ENCODE measurements at places on chromosomes 1 and 21.

DNA sequence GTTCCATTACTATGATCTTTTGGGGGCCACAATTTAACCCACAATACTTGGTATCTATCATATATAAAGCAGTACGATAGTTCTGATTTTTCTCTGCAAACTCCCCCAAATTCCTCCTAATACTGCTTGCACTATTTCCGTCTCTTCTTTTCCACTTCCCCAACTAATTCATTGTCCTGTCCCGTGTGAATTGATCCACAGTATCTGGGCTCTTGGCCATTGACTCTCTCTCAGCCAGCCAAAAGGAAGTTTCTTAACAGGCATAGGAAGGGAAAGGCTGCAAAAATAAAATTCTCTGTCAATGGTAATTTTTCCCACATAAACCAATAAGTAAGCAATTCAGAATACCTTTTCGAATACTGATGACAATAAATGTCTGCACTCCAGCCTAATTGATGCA is 91.7 kb upstream of the DSCAM start:
- no peak for DNase-seq

- DNase-seq = no peak
Observed at GRCh38 chr1:41448821-41449220, 35.7 kb downstream of the EDN2 start.

DNA sequence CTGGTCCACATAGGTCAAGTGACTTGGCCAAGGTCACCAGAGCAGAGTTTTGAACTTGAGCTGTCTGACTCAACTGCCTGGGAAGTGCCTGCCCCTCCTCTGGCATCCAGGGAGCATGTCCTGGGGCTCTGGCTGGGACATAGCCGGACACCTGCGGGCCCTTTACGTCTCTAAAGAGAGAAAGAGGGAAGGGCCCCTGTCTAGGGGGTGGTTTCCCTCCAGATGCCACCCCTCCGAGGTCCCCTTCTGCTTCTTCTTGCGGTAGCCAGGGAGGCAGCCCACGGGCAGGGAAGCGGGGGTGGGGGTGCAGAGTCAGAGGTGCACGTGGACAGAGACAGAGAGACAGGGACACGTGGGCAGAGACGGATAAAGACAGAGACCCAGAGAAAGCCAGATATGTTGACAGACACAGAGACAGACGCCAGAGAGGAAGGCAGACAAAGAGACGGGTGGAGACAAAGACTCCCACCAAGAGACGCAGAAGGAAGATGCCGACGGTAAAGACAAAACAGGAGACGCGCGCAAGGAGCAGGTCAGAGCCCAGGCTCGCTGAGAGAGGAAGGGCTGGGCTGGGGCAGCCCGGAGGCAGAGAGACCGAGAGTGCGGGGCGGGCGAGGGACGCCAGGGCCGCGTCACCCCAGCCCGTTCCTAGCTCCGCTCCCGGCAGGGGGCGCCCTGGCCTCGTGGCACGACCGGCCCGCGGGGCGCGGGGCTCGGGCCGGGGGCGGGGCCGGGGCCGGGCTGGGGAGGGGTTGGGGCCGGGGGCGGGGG is 458 bp upstream of the ALPL start:
- DNase-seq = peak; percentile 74

DNA sequence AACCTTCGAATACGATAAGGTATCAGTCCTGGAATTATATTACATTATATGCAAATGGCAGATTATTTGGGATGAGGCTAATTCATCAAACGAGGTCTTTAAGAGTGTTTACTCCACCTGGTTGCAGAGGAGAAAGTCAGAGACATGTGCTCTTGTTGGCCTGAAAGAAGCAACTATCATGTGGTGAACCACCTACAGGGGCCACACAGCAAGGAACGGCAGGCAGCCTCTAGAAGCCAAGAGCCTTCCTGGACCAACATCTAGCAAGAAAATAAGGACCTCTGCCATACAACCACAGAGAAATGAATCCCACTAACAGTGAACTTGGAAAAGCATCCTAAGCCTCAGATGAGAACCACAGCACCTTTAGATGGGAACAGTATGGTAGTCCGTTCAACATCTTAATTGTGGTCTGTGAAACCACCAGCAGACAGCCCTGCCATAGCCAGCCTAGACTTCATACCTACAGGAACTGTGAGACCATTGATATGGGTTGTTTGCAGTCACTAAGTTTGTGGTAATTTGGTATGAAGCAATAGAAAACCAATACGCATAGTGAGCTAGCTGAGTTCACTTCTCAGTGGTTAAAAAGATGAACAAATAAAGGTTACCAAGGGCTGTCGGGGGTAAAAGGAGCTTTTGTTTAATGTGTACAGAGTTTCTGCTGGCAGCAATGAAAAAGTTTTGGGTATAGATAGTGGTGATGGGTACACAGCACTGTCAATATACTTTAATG is 345.7 kb upstream of the RUNX1 start:
- no peak for DNase-seq

DNA sequence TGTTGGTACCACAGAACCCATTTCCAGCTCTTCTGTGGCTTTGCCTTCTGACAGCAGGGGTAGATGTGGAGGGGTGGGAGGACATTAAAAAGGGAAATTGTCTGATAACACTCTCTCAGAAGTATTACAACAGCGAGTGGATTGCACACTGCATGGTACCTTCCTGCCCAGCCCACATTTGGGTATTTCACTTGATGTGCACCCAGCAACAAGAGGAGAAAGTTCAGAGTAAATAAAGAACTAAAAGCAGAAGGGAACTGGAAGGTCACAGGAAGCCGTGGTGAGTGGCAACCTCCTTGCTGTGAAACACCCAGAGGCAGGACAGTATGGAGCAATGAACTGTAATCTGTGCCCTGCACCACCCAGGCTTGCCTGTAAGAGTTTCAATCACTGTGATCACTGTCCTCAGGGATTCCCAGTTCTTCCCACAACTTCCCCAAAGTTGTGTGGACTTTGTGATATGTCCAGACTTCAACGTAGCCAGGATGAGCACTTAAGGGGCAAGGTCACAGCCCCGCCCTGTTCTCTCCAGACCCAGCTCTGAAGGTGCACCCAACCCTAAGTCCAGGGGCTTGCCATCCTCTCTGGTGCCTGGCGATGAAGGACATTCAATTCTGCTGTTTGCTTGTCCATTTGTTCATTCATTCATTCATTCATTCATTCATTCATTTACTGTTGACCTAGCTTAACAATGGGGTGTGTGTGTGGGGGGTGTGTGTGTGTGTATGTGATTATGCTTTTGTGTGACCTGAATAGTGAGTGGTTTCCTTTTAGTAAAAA is 18.7 kb upstream of the F5 start:
- DNase-seq = peak; percentile 37

DNA sequence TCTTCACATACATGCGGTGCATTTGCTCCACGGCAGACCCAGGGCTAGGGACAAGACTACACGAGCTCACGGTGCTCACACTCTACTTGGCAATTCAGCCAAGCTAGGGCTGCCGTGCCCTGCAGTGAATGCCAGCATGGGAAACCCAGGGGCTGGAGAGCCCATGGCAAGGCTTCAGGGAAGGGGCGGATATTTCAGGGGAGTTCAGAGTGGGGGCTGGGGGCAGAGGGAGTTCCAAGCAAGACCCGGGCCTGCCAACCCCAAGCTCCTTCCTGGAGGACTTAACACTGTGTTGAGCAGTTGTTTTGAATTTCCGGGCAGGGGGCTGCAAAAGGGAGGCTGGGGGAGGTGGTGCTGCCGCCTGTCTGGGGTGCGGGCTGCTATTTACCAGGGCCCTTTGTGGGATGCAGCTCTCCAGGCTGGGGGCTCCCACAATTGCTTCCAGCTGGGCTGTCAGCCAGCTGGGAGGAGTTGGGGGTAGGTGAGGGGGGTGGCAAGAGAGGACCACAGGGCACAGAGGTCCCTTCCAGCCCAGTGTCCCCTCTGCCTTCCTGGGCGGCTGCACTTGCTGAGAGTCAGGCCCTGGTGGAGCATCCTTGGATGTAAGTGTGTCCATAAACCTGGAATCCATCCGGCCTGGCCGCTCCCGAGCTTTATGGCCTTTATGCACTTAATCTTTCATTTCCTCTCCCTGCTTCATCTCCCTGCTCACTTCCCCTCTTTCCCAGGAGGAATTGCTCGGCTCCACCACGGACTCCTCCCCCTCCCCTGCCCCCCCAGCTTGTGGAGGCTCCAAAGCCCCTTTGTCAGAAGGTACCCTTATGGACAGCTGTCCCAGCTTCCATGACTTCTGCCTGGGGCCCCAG is 55.8 kb upstream of the SSBP3 start:
- no peak for DNase-seq

GRCh38 chr1:192787914-192788585 is 20.8 kb upstream of the RGS2 start:
- no peak for DNase-seq

GRCh38 chr1:115717541-115717940 is 51.0 kb downstream of the CASQ2 start:
- no peak for DNase-seq

GRCh38 chr21:36636016-36636415 is 62.9 kb upstream of the SIM2 start:
- no peak for DNase-seq

DNA sequence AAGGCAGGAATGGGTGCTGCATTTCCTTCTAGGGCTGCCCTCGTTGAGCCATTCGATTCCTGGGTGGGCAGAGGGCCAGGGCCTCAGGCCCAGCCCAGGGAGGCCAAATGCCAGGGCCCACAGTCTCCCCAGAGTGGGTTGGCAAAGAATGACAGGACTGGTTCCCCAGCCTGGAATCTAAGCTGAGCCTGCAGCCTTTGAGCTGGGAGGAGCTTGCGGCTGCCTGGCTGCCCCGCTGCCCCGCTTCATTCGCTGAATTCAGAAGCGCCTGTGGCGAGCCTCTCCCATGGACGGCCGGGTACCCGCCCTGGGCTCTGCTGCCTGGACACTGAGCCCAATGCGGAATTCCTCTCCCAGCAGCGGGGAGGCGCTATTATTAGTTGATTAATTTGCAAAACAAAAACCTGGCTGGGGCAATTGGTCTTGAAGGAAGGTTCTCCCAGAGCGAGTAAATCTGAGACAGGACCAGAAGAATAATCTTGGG is 32.3 kb upstream of the TARDBP start:
- DNase-seq = no peak

GRCh38 chr1:159945483-159946241 is at the start of gene IGSF9:
IGSF9 (minus strand) TSS chr1:159945613; CDS start chr1:159943454, 2,159 bp downstream.
- DNase-seq = no peak

- DNase-seq = no peak
Observed at GRCh38 chr1:5857508-5858090, 134.6 kb downstream of the NPHP4 start.

DNA sequence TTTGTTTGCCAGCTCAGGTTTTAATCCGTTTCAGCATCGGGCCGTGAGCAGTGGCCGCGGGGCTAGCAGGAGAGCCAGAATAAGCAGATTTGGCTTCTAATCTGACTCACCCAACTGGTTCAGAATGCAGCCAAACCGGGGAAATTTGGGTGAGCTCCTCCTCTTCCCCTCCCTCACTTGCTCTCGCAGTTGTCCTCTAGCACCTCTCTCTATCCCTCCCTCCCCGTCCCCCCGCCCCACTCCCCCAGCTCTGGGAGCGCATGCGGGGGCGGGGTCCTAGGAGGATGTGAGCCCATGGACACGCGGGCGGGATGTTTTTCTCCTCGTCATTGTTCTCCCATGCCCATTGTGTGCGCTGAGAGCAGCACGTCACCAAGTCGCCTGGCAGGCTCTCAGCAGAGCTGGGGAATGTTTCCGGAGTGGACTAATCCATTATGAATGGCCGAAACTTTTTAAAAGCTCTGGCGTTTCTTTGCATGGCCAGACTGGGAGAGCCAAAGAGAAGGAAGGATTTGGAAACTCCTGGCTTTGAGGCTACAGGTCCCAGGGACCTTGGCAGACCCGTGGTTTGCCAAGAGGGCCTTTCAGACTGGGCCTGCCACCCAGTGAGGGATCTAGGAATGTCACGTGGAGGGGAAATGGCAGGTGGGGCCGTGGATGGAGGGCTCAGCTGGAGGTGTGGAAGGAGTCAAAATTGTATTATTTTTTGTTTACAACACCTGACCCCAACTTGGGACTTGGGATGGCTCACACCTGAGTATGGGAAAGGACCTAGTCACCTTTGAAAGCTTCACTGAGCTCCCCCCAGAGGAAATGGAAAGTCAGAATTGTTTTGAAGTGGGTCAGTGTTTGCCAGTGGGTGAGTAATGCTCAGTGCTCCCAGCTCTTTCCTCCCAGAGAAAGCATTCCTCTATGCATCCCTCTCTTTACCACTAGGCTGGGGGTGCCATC is 39.2 kb downstream of the CDK18 start:
- peak; percentile 25 for DNase-seq

DNA sequence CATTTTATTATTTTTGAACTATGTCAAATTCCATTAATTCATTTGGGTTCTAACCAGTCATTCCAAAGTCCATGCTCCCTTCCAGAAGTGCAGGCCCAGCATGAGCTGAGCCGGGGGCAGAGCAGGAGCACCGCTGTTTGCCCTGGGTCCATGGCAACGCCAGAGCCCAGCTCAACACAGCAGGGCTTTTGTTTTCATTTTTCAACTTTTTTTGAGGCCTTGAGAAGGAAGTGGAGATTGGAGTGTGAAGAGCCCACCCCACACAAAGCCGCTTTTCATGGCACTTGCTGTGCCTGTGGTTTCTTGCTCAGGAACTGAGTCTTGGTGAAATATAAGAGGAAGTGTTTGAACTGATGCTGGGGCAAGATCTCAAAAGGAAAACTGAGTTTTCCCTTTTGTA is 13.2 kb upstream of the PRMT2 start:
- DNase-seq = no peak

GRCh38 chr1:26666855-26667254 is 29.0 kb upstream of the ARID1A start:
- no peak for DNase-seq

- no peak for DNase-seq
Observed at GRCh38 chr21:36628761-36629460, 70.0 kb upstream of the SIM2 start.

DNA sequence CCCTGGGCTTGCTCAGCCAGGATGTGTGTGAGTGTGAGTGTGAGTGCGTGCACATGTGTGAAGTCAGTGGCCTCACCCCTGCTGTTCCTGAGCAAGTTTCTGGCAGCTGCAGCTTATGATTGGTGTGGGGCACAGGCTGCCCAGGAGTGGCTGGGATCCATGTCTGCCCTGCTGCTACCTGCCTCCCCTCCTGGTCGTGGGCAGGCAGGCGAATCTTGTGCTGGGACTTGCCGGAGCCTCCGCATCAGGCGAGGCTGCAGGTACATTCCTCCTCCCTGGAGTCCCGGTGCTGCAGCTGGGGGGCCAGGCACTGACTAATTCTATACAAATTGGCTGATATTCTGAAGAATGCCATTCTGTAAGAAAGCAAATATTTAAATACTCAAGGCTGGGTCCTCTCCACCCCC is 85.6 kb upstream of the WNT4 start:
- no peak for DNase-seq
